Thymus (tissue), 14 donors: ENCODE measurements at places on chromosomes 4 and X. TPM values are rescaled to one million over a fixed set of nuclear protein-coding genes. Genes with fewer than 3 reads are reported as not detected.

GRCh38 chr4:169220854-169221411 lies 49.8 kb downstream of the SH3RF1 start:
- no peaks in the 10 kb centered on the region for H3K4me1 ChIP-seq
- no peak for DNase-seq
- no peak overlapping the region for H3K27ac ChIP-seq
- H3K36me3 ChIP-seq, result no peaks in the 10 kb centered on the region

GRCh38 chrX:136292656-136293055 lies 8.1 kb upstream of the ADGRG4 start:
- DNase-seq, result no peak
- H3K27me3 ChIP-seq, result no peaks in the 10 kb centered on the region
- no peaks in the 10 kb centered on the region for H3K36me3 ChIP-seq

DNA sequence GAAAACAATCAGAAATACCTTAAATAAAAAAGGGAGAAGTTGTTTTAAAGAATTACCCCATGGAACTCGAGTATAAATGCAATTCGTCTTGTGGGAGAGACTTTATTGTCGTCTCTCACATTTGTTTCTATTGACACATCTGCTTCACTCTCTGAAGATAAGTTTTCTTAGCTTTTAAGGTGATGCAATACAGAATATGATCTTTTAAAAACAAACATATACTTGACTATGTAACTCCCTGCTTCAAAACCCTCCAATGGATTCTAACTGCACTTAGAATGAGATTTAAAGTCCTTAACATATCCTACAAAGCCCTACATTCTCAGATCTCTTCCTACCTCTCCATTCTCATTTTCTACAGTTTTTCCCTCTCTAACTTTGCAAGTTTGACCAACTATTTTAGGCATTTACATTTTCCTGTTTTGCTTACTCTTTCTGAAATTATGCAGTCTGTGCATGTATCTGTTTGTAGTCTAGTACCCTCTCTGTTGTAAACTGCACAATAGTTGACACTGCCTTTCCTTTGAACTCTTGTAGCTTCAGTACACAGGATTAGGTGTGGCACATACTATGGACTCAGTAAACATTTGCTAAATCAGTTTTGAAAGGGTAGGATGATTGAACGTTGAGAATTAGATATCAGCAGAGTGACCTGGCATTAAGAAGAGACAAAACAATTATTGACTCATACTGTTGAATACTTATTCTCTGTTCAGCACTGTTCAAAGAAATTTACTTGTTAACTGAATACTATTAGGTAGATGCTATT lies 59.8 kb downstream of the AGTR2 start:
- DNase-seq, result no peak
- H3K27ac ChIP-seq, result no peak overlapping the region
- no peaks in the 10 kb centered on the region for H3K27me3 ChIP-seq
- no peak overlapping the region for H3K4me3 ChIP-seq

DNA sequence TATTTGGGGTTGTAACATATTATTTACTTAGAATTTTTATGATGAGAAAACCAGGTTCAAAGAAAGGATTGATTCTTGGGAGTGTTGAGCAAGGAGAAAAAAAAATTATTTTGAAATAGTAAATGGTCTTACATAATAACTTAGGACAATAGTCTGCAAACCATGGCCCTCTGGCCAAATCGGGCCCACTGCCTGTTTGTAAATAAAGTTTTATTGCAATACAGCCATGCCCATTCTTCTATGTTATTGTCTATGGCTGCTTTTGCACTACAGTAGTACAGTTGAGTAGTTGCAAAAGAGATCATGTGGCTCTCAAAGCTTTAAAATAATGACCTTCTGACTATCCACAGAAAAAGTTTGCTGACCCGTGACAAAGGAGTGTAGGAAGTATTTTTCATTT lies 63.2 kb upstream of the MCUB start:
- H3K4me3 ChIP-seq, result no peak overlapping the region
- DNase-seq, result no peak
- H3K27me3 ChIP-seq, result no peaks in the 10 kb centered on the region
- peaks cover 73% of the 10 kb centered on the region for H3K36me3 ChIP-seq

The SPANXA2 gene
- 0.09 TPM for total RNA-seq
